ENCODE measurements at places on chromosomes 2 and 18.

DNA sequence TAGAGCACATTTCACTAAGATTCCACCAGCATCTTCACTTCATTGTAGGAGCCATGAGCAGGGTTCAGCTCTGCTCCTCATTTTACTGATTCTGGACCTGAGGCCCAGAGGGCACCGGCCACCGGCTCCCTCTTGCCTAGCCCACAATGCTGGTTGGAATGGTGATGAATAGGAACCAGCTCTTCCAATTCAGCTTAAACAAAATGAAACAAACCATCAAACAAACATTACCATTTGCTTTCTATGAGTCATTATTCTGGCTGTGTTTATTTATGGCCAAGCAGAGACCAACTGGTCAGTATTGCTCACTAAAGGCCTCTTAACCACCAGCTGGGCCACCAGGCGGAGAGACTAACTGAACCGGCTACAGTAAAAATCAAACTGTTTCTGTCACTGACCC, 176.7 kb downstream of the MTX2 start:
- no peak for DNase-seq

DNA sequence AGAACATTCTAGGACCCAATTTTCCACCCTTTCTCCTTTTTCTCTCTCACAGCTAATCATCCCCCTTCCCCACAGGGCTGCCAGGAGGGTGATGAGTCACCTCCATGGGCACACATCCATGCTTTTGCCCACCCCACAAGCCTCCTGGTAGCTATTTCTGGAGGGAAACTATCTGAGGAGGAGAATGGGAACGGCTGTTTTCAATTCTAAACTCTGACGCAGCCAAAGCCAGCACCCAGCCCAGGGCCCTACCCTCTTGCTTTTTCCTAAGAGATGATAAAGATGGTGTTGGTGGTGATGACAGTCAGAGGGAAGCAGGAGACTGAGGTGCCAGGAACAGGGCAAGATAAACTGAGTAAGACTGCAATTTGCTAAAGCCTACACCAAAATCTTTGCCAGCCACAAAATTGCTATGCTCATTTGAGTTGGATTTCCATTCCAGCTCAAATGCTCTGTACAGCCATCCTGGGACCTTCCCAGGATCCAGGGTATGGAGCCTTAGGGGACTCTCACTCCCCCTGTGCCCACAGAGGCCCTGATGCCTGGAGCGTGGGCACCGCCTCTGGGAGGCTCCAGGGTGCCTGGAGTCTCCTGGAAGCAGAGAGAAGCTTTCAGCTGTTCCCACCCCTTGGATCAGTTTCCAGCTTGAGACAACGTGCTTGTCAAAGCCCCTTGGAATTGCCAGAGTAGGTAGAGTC, 62.0 kb upstream of the FZD7 start:
- DNase-seq: no peak

GRCh38 chr2:204360218-204361007, 184.9 kb upstream of the PARD3B start:
- no peak for DNase-seq

GRCh38 chr2:30472326-30472725, 25.3 kb downstream of the LCLAT1 start:
- DNase-seq: no peak

DNA sequence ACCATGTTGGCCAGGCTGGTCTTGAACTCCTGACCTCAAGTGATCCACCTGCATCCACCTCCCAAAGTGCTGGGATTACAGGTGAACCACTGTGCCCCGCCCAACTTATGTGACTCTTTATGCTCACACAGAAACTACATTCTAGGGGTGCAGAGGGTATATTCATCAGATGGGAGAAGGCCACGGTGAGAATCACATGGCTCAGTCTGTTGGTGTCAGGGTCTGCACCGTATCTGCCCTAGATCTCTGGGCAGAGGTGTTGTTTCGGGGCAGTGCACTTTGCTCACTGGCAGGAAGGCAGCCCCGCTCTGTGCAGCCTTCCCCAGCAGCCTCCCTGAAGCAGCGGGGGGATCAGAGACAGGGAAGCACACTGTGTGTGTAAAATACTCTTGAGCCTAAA, 76.4 kb downstream of the SH3RF3 start:
- no peak for DNase-seq
